ENCODE measurements at places on chromosomes 2 and 18. TPM values are rescaled to one million over a fixed set of nuclear protein-coding genes. Genes with fewer than 3 reads are reported as not detected.

Gene C1GALT1C1L
- not detected for polyA plus RNA-seq

Gene CD302
- polyA plus RNA-seq = 28.3 TPM

Gene BMP10
- polyA plus RNA-seq = not detected

Gene NDC80
- 7.3 TPM for polyA plus RNA-seq

Gene SP140
- 1.1 TPM for polyA plus RNA-seq

Gene NAT8
- not detected for polyA plus RNA-seq

Gene TBR1
- polyA plus RNA-seq = not detected

Gene TP53I3
- polyA plus RNA-seq = 23.7 TPM

Gene DNAJC5G
- polyA plus RNA-seq = not detected

Gene PSTPIP2
- 9.2 TPM for polyA plus RNA-seq

Gene BCL2
- 1.5 TPM for polyA plus RNA-seq

Gene TFCP2L1
- polyA plus RNA-seq = 10.4 TPM

Gene SF3B6
- 125 TPM for polyA plus RNA-seq

Gene IL36RN
- polyA plus RNA-seq = not detected

Gene TOGARAM2
- 0.80 TPM for polyA plus RNA-seq

Gene VAMP5
- 87.7 TPM for polyA plus RNA-seq

Gene PSMA8
- 0.10 TPM for polyA plus RNA-seq

Gene PDE1A
- polyA plus RNA-seq = 17.2 TPM

Gene UGT1A7
- 34.0 TPM for polyA plus RNA-seq

Measured in stomach (tissue), 19 donors.